K562 (cell line): ENCODE measurements at places on chromosomes 12 and 14. TPM values are rescaled to one million over a fixed set of nuclear protein-coding genes. Genes with fewer than 3 reads are reported as not detected.

GRCh38 chr14:38405851-38406635 lies 150.2 kb upstream of the CLEC14A start:
- DNase-seq = no peak

DNA sequence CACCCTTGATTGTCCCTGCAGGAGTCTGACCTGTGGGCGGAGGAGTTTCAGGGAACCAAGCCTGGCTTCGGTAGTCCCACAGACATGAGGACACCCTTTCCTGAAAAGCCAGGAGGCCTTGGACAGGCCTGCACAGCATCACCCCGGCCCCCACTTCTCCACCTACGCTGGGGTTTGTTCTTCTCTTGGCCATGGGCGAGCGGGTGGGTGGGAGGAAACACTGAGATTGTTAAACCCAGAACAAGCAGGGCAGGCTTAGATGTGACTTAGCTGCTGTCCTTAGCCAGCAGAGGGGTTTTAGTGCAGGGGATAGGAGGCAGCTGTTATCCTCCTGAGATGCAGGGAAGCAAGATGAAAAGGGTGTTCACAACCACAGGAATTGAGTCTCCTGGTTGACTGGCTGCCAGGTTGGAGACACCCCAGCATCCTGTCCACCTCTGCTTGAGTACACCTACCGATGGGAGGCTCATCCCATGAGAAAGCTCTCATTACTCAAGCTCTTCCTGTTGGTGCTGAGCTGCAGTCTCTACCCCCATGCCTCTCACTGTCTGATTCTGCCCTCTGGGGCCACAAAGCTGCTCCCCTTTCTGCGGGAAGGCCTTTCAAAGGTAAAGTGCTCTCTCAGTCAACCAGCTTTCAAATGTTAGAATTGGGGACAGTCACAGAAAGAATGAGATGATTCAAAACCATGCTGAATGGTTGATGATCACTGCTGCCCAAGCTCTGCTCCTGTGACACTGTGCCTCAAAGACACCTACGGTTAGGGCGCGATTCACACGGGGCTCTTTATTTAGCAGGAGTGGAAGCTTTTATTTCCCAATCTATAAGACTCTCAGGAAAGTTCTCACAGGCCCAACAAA lies 86.3 kb downstream of the IRF2BPL start:
- DNase-seq = no peak

The GUCY2C gene
- not detected in 2 replicates for total RNA-seq

DNA sequence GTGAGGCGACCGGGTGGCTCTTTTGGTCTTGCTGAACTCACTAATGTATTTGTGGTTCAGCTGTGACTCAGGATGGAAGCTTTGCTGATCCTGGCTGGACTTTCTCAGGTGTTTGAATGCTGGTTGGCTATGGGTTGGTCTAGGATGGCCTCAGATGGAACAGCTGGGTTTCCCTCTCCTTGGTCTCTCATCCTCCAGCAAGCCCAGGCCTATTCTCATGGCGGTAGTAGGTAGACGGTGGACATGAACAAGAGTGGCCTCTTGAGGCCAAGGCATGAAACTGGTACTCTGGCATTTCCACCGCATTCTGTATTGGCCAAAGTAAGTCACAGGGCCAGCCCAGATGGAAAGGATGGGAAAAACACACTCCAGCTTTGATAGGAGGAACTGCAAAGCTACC lies 11.8 kb upstream of the POLR3B start:
- DNase-seq = peak; percentile 13

GRCh38 chr12:132359971-132360370 lies 30.6 kb upstream of the GALNT9 start:
- DNase-seq = no peak

The OR4K14 gene
- total RNA-seq = not detected in 2 replicates

The INSM2 gene
- total RNA-seq = not detected in 2 replicates

GRCh38 chr12:19434538-19434937 lies 4.8 kb upstream of the AEBP2 start:
- DNase-seq = no peak

- DNase-seq = peak; percentile 58
Observed at GRCh38 chr12:108099073-108099472, 30.0 kb upstream of the WSCD2 start.

DNA sequence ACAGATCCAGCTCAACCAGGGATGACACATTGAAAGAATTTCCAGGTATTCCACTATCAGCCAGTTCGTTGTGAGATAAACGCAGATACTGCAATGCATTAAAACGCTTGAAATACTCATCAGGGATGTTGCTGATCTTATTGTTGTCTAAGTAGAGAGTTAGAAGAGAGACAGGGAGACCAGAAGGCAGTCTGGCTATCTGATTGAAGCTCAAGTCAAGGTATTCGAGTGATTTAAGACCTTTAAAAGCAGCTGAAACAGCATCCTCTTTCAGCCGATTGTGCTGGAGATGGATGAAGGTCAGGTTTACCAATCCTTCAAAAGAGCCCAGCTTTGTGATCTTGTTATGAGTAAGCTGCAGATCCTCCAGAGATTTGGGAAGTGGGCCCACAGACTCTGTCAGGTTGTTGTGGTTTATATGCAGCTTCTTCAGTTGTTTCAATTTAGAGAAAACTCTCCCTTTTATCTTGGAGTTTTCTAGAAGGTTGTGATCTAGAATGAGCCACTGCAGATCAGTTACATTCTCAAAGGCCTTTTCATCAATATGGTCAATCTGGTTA lies 3.0 kb downstream of the LUM start:
- no peak for DNase-seq

- DNase-seq = peak; percentile 19
Observed at GRCh38 chr12:92927436-92928281, 1.4 kb downstream of the EEA1 start.

The LHX5 gene
- total RNA-seq = 0.04 and 0.16 TPM in 2 replicates

The FANCM gene
- 10.7 and 14.4 TPM in 2 replicates for total RNA-seq

The SLCO1B3 gene
- total RNA-seq = not detected in 2 replicates

The IQSEC3 gene
- 0.07 and 0.11 TPM in 2 replicates for total RNA-seq

DNA sequence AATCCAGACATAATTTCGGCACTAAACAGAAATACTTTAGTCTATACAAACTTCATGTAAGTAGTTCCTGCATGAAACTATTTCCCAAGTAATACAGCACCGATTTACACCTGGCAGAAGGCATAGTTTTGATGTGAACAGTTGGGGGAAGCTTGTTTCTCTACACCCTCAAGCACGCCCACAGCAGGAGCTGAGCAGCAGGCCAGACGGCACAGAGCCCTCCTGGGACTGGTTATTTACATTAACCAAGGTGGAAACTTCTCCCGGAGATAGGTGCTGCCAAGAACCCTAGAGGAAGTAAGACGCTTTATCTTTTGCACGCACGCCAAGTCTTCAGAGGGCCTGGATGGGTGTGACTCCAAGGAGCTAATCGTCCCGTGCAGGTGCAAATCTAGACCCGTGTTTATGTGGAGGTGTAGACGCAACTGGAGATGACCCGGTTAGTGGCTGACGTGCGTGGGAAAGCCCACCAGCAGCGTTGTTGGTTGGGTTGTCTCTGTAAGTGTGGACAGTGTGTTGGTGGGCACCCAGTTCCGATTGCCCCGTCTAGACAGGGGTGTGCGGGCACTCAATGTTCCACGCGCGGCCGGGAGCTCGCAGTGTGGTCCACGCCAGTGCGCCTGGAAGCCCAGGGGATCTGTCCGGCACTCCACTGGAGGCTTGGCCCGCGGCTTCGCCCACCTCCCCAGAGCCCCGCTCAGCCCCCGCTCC lies 767 bp upstream of the TCP11L2 start:
- peak; percentile 91 for DNase-seq

The RNASE2 gene
- total RNA-seq = not detected in 2 replicates

DNA sequence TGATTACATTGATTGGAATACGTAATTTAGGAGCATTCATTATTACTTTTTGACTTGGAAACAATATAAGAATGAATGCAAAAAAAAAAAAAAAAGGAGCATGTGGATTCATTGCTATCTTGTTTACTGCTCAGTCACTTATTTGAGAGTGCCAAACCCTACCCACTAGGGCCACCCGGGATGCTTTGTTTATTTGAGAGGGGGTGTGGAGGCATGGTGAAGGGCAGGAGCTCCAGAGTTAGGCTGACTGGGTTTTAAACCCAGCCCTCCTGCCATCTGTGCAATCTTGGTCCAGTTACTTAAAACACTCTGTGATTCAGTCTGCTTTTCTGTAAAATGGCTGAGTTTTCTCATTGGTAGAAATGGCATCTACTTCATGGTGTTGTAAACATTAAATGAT lies 195.2 kb downstream of the RAD51B start:
- DNase-seq = no peak

The PIK3C2G gene
- not detected in 2 replicates for total RNA-seq
